ENCODE measurements at places on chromosomes 4 and X.

GRCh38 chr4:187474238-187474637 is 521.3 kb upstream of the ZFP42 start:
- DNase-seq, result no peak

DNA sequence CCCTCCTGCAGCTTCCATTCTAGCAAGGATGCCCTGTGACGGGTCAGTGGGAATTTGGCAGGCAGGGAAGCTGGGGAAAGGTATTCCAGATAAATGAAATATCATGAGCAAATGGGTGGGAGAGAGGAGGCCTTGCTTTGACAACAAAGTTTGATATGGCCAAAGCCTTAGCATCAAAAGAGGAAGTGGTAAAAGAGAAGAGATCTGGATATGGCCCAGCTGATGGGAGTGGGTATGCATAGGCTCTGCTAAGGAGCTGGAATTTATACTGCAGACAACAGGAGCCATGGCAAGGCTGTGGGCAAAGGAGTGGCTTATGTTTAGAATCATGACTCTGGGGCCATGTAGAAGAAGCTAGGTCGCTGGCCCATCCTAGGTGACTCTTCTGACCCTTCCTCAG is 89.2 kb downstream of the PJA1 start:
- DNase-seq, result no peak

GRCh38 chrX:82442281-82442680 is 1065.8 kb upstream of the POU3F4 start:
- DNase-seq, result no peak

DNA sequence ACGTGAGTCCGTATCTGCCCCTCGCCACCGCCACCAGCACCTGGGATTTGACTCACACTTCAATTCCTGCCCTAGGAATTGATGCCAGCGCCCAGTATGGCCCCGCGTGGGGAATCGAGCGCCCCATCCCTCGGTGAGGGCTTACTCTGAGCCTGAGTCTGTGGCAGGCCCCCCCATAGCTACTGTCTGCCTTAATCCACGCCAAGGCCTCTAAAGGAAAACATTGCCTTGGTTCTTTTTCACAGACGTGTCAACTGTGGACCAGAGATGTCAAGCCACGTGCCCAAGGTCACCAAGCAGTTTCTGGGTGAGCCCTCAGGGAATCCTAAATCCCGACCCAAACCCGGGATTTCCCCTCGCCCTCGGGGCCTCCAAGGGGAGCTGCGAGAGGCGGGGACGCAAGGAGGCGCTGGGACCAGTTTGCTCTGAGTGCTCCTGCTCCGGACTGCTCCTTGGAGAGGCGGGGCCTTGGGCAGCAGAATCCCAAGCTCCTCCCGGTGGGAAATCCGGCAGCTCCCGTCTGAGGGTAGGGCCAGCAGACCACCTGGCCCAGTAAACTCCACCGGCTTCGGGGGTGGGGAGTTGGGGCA is 12.9 kb downstream of the MSX1 start:
- DNase-seq, result no peak

- DNase-seq, result no peak
Observed at GRCh38 chrX:102712981-102713625, 855 bp downstream of the GPRASP2 start.

DNA sequence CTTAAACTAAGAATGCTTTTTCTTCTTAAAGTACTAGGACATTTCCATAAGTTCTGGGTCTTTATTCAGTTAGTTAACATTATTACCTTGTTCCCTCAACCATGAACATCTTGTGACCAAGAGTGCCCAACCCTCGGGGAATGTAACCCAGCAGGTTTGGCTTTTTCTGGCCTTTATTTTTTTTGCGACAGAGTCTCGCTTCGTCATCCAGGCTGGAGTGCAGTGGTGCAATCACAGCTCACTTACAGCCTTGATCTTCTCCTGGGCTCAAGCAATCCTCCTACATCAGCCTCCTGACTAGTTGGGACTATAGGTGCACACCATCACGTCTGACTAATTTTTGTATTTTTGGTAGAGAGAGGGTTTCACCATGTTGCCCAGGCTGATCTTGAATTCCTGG is 65.1 kb downstream of the USP11 start:
- DNase-seq, result no peak

GRCh38 chr4:186172546-186172945 is 18.8 kb upstream of the CYP4V2 start:
- DNase-seq, result no peak

GRCh38 chr4:59060895-59061294 is 1950.7 kb upstream of the IGFBP7 start:
- no peak for DNase-seq

DNA sequence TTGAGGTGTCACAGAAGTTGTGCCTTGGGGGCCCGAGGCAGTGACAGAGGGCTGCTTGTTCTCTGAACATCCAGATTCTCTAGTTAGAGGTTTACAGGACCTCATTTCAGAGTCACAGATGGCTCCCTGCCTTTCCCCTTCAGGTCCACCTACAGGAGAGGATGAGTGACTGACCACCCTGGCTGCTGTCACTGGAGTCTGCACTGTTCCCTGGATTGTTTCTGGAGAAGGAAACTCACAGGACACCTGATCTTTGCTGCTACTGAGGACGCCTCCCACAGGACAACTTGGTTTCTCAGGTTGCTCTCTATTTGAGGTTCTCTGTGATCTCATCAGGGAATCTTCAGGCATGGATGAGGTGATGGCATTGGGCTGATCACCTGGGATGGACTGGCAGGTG is 58.3 kb downstream of the GPRIN3 start:
- DNase-seq, result no peak
